AG04450 (cell line): ENCODE measurements at places on chromosomes 11 and 22. TPM values are rescaled to one million over a fixed set of nuclear protein-coding genes. Genes with fewer than 3 reads are reported as not detected.
A peak's percentile ranks its signal among the peaks of the same experiment; 100 is the strongest.

GRCh38 chr11:66267039-66267378 is 1.4 kb upstream of the RAB1B start:
- no peak for DNase-seq

- DNase-seq: no peak
Observed at GRCh38 chr11:134453441-134453840, 41.4 kb upstream of the B3GAT1 start.

Gene CNTF
- polyA plus RNA-seq: 0.55 and 1.1 TPM in 2 replicates

DNA sequence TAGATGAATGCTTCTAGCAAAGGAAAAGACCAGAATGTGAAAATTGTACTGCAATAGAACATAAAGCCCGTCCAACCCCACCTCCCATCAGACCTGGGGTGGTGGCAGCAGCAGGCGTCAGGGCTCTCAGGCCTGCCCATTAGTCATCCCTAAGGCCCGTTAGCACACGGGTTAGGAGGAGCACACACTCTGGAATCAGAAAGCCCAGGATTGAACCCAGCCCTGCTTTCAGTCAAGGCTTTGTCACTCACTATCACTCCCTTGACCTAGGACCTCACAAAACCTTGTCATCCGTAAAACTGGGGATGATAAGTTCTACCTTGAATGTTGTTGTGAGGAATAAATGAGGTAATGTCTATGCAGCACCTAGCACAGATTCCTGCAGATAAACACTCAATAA is 26.9 kb downstream of the MICAL3 start:
- DNase-seq: no peak

Gene CD44
- 1,799 and 1,817 TPM in 2 replicates for polyA plus RNA-seq

GRCh38 chr11:110962921-110963320 is 250.7 kb upstream of the ARHGAP20 start:
- DNase-seq: peak; percentile 41

GRCh38 chr11:12810568-12810894 is 136.3 kb downstream of the TEAD1 start:
- DNase-seq: no peak

GRCh38 chr11:7973011-7973410 is 7.8 kb upstream of the NLRP10 start:
- DNase-seq: no peak

DNA sequence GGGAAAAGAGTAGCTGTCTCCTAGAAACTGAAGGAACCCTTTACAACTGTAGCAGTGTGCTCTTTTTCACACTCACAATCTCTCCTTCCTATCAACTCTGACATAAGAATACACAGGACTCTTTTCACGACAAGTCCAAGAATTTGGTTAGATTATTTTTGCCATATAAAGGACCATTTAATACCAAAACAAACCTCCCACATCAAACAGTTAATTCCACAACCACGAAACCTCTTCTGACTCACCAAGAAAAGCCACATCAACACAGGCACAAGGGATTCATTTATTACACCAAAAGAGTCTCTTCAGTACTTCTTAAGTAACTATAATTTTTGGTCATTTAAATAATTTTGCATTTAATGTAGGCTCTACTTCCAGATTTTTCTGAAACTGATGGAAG is 222.6 kb upstream of the PITPNB start:
- DNase-seq: peak; percentile 45

GRCh38 chr11:8818421-8818820 is 92.6 kb upstream of the AKIP1 start:
- DNase-seq: no peak

Gene CPT1A
- 12.4 and 18.9 TPM in 2 replicates for polyA plus RNA-seq

- DNase-seq: no peak
Observed at GRCh38 chr11:120410622-120411380, 74.6 kb downstream of the ARHGEF12 start.

DNA sequence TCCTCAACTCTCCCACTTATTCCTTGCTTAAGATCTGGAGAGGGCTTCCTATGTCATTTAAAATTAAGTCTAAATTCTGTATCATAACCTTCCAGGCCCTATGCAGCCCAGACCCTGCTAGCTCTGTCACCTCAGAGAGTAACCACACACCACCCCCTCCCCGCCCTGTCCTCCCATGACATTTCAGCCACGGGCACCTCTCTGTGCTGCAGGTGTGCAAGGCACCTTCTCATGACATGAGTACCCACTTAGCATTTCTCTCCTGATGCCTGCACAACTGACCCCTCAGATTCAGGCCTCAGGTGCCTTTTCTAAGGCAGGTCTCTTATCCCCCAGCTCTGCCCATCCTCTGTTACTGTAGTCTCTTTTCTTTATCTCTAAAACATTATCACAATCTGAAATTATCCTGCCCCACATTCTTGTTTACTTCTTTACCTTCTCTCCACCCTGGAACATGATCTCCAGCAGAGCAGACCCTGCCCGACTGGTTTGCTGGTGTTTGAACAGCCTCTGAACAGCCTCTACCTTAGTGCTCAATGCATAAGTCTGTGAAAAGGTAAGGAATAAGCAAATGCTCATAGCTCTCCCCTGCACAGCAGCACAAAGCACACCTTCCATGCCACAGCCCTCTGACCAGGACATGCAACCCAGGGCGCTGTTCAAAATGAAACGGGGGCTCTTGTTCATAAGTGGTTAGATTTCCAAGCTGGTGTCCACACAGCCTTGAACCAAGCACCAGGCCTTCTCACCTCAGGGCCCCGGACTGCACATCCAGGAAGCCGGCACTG is 196.1 kb upstream of the B3GAT1 start:
- DNase-seq: no peak

DNA sequence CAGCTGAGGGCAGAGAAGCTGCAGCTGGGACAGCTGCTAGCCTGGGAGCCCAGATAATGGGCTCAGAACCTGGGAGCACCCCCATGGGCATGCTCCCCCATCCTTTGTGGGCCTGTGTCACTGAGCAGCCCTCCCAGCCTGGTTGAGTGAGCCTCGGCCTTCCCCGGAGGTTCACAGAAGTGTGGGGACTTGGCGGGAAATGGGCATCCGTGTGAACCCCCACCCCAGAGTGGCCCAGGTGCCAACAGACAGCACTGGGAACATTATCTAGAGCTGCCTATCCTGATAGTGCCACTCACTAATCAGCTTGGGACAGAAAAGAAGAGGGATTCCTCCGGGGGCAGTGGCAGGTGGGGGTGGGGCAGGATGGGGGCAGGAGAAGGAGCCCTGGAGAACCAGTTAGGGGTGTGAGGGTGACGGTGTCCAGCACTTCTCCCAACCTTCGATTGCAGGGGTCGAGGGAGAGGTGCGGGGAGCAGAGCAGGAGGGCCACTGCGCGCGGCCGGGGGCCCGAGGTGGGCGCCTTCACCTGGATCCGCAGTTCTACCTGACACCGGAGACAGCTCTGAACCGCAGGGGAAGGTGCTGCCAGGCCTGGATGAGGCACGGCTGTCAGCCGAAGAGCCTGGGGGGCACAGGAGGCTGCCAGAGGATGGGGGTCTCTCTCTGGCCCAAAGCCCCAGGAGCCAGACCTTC is 33.1 kb downstream of the FLRT1 start:
- DNase-seq: no peak

- DNase-seq: peak; percentile 33
Observed at GRCh38 chr11:43756575-43756974, 76.0 kb downstream of the HSD17B12 start.

DNA sequence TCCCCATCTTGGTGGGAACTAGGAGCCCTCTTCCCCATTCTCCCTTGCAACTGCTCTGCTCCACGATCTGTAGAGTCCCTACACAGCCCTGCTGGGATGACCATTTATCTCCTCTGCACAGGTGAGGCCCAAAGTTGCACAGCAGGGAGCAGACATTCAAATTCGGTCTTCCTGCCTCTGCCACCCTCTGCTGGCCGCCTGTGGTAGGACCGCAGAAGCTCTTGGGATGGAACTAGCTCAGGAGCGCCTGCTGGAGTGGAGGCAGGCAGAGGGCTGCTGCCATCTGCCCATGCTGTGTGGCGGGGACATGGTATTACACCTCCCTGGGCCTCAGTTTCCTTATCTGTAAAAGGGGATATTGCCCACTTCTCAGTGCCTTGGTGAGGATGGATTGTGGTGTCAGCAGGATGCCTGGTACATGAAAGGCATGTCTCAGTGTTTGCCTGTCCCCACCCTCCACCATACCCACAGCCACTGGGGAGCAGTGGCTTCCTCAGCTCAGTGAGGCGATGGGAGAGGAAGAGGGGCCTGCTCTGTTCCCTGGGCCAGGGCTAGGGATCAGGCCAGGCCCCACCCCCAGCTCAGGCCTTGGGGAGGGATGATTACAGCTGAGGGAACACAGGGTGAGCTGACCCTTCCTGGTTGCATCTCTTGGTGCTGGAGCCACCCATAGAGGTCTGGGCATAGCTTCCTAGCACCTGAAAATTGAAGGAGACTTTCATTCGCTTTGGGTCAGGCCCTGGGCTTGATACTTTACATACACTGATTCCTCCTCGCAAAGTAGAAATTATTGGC is 11.3 kb upstream of the OMP start:
- DNase-seq: no peak

GRCh38 chr22:30717331-30717921 is 22.8 kb downstream of the OSBP2 start:
- DNase-seq: peak; percentile 24

DNA sequence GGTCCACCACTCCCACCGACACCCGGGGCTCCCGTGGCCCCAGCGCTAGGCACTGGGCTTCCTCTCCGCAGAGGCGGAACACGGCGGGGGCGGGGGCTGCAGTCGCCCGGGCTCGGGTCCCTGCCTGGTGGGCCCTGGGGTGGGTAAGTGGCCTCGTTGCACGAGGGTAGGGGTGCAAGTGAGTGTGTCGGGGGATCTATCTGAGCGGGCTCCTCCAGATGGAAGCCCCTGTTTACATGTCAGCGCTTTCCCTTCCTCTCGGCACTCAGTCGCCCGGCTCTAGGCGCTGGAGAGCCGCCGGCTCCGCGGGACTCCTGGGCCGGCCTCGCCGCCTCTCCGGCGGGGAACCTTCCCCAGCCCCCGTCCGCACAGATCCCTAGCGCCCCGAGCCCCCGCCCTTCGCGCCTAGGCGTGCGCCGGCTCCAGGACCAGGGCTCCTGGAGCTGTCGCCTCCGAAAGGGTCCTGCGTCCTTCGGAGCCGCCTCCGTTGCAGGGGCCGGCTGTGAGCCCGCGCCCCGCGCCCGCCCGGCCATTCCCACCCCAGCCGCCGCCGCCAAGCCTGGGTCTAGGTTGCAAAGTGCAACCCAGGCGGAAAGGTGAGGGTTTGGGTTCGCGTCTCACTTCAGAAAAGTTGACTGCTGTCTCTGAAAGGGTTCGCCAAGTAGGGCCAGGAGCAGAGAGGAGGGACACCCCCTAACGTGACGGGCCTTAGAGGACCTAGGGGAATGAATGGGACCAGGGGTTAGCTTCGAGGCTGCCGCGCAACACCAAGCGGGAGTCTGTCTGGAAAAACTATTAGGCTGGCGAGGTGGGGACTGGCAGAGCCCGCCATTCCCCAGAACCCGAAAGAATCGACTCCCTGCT is 978 bp downstream of the FLI1 start:
- no peak for DNase-seq

Gene SLC1A2
- polyA plus RNA-seq: 0.97 and 1.1 TPM in 2 replicates

- no peak for DNase-seq
Observed at GRCh38 chr11:70140711-70141485, 62.2 kb upstream of the FADD start.

DNA sequence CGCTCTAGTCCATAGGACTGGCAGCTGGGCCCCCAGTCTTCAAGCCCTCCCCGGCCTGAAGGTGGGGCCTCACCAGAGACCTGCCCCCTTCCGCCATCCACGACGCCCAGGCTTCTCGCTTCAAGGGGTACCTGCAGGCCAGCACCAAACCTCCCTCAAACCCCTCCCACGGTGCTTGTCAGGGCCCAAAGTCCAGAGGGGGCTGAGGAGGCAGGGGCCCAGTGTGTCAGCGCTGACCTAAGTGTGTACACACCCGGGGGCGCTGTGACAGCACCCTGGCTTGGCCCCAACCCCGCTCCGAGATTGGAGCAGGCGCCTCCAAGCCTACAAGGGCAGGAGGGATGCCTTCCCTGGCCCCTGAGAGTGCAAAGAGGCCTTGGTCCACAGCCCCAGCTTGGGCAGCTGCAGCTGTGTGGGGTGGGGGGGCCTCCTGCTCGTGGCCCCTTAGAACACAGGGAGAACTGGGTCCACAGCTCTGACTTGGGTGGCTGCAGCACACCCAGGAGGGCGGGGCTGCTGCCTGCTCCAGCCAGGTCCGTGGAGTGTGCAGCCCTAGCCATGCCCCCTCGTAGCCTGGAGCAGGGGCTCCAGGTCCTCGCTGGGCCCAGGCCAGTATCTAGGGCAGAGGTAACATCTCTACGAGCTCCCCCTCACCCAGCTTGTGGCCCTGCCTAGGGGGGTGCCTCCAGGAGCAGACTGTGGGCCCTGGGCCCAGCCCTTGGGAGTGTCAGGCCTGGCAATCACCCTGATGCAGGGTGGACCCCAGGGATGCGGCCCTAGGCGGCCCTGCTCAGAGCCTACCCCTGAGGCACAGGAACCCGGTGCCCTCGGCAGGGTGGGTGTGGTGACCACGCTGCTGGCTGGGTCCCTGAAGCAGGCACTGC is 4.9 kb downstream of the SBF2 start:
- no peak for DNase-seq

GRCh38 chr11:110355011-110355744 is 58.8 kb upstream of the RDX start:
- no peak for DNase-seq

Gene DDIAS
- 1.5 and 2.9 TPM in 2 replicates for polyA plus RNA-seq

Gene OR56A3
- not detected in 2 replicates for polyA plus RNA-seq

DNA sequence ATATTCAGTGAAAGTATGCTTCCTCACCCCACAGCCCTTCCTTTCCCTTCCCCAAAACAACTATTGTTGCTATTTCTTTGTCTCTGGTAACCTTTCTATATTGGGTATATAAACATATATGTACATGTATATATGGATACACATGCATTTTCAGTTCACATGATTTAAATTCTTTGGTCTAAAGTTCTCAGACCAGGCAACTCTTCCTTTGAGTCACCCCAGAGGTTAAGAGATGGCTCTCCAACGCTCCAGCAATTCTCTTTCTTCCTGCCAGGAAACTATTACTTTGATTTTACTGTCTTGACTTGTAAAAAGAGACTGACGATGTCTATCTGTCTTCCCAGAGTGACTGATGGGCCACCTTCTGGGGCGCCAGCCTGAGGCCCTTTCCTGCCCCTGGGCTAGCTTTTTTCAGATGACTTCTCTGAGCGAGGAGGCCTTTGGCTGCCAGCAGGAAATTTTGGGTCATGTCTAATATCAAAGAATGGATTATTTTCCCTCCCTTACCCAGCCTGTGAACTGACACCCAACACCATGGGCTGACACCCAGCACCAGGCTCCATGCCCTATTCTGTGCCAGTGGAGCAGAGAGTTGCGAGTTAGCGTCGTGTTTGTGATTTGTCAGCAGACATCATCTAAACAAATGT is 14.4 kb upstream of the ST3GAL4 start:
- DNase-seq: no peak

DNA sequence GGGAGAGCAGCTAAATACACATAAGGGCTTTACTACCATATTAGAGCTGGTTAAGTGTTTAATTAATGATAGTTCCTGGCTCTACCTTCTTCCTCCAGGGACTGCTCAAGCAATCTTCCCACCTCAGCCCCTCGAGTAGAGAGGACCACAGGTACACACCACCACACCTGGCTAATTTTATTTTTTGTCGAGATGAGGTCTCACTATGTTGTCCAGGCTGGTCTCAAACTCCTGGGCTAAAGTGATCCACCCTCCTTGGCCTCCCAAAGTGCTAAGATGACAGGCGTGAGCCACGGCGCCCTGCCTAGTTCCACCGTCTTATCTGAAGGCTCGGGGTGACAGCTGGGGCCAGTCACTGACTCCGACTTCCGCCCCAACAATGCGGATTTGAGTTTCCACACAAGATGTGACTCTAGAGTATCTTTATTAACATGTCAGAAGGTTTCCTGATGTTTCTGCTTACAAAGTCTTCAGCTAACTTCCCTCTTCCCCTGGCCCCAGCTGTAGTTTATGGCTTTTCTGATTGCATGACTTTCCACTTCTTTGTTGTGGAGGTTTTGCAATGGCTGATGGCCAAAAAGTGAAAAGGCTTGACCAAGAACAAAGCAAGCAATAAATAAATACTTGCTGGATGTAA is 16.8 kb downstream of the TPST2 start:
- DNase-seq: no peak
